ENCODE measurements at places on chromosomes 4 and X. TPM values are rescaled to one million over a fixed set of nuclear protein-coding genes. Genes with fewer than 3 reads are reported as not detected.
A peak's percentile ranks its signal among the peaks of the same experiment; 100 is the strongest.

ARAP2 gene
- 1.4 TPM for total RNA-seq

TRPC5OS gene
- total RNA-seq, result not detected

ADH6 gene
- total RNA-seq, result not detected

SOX3 gene
- total RNA-seq, result not detected

GIMD1 gene
- not detected for total RNA-seq

SHROOM2 gene
- total RNA-seq, result 41.9 TPM

DNA sequence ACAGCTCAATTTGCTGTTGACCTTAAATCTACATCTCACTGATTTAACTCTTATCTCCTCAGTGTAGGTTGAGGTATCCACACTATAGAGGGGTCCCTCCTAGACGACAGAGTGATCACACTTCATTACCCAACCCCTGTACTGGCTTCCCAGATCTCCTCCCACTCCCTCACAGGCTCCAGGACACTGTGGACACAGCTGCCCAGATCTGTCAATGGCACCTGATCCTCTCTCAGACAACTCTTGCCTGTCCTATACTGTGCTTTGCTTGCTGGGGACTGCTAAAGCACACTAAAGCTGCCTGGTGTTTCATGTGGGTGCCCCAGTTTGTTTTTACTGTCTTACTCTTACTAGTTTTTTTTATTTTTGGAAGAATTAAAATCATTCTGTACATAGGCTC, 27.9 kb downstream of the RAB40AL start:
- DNase-seq, result no peak

DNA sequence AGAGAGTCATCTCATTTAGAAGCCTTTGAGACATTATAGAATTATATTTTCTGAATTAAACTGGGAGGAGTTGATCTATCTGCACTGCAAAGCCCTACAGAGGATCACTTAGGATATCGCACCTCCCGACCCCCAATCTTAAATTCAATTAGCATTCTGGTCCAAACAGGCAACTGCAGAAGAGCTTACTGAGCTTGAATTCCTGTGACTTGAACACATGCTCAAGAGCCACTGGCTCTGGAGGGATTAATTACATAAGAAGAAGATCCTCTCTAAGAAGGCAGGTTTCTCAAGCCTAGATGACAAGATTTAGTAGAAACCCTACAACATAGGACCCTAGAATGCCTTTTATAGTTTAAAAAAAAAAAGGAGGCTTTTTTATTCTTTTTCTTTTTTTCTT, 548.9 kb downstream of the ARAP2 start:
- DNase-seq, result no peak

DNA sequence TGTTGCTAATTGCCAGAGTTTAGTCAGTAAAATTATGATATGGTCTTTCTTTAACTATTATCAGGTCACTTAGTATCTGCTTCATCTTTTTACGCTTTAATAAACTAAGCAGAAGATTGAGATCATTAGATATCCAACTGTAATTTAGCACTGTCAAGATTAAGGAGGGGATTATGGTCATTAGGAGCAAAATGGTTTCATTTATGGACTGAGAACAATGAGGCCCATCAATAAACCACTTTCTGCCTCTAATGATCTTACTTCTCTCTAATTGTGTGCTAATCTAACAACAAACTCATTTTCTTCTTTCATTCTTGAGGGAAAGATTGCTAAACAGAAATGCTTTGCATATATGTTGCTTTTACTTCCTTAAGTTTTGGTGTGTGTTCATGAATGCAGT, 340.4 kb downstream of the RPA4 start:
- DNase-seq, result no peak

DNA sequence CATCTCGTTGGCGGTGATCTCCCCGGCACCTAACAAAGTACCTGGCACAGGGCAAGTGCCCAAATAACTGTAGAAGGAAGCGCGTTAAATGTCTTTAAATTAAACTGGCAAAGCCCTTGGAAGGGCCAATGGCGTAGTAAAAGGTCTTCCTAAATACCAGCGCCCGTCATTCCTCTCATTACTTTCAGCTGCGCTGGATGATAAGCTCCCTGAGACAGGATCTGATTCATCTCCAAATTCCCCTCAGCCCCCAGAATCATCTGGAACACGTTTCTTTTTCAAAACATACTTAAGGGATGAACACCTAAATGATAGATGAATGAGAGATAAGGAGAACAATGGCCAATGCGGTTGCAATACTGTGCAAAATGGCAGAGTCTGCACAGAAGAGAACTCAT, 95.1 kb downstream of the AFAP1 start:
- peak; percentile 88 for DNase-seq

GRCh38 chr4:48343035-48343434, 1.7 kb downstream of the SLAIN2 start:
- no peak for DNase-seq

DNA sequence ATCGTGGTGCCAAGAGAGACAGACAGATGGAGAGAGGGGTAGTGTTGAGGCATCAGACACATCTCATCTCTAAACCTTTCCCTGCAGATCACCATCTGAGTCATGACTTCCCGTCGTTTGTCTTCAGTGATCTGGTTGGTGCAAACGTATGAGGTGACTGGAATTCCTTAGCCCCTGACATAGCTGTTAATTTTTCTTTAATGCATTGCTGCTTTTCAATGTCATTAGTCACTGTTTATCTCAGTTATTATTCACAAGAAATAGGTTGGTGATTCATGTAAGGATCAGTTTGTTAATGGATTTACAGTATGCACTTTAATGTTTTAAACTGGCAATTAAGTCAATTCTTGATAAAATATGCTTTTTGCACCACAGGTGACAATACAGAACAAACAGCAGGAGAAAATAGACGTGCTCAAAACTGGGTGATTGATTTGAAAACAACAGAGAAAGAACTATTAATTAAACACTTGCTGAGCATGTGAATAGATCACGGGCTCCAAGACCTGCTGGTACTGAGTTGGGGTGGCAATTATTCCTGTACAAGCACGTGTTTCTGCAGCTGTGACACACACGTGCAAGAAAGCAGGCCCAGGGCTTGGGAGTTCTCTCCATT, 1.3 kb upstream of the TMEM154 start:
- peak; percentile 62 for DNase-seq

- no peak for DNase-seq
Observed at GRCh38 chrX:136353526-136354093, 52.8 kb downstream of the ADGRG4 start.

DNA sequence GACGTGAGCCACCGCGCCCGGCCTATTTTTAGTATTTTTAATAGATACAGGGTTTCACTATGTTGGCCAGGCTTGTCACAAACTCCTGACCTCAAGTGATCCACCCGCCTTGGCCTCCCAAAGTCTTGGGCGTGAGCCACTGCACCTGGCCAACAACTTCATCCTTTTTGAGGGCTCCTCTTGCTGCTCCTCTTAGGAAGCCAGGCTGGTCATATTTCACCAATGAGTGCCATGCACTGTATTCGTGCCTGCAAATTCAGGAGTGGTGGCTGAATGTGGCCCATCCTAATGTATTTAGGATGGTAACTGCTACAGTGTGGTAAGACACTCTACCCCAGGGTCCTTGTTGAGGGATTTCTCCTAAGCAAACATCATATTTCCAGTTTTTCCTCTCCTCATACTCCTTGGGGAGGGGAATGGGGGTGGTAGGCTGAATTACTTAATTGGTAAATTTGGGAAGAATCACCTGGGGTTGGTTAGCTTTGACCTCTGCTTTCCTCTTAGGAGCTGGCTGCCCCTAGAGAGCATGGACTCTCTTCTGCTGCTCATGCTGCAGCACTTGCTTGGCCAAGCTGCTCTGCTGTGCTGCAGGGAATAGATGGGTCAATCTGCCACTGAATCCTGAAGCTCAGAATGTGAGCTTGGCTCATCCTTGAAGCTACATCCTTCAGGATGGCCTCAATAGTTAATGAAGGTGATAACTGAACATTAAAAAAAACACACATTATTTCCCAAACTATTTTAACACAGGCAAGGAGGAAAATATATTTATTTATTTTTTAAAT, 167.4 kb downstream of the HS3ST1 start:
- no peak for DNase-seq

DNA sequence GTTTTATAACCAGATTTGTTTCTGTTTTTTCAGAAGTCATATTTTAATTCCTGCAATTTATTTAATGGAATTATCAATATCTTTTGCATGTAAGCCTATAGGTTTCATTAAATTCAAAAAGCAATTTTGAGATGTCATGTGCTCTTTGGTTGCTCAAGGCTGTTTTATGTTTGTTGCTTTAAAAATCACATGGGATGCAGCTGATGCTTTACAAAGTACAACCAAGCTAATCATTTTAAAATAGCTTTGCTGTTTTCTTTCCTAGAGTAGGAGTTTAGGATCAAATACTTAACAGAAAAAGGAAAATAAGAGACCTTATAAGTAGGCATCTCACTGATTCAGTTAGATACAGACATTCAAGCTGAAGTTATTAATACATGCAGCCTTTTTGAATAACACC, 11.3 kb downstream of the CPEB2 start:
- no peak for DNase-seq

GRCh38 chrX:153769865-153770600, 6.0 kb downstream of the PLXNB3 start:
- no peak for DNase-seq
